ENCODE measurements at places on chromosomes 5 and 9. TPM values are rescaled to one million over a fixed set of nuclear protein-coding genes. Genes with fewer than 3 reads are reported as not detected.

GRCh38 chr5:21678526-21678925 is 1174.6 kb downstream of the CDH12 start:
- no peak overlapping the region for H3K27ac ChIP-seq
- no peak overlapping the region for H3K4me3 ChIP-seq

- H3K4me1 ChIP-seq, result no peaks in the 10 kb centered on the region
- no peak overlapping the region for H3K27ac ChIP-seq
- DNase-seq, result no peak
- no peaks in the 10 kb centered on the region for H3K36me3 ChIP-seq
- no peaks in the 10 kb centered on the region for H3K27me3 ChIP-seq
- no peak overlapping the region for H3K4me3 ChIP-seq
Measured at GRCh38 chr9:26755476-26755875, 137.1 kb downstream of the CAAP1 start.

GRCh38 chr9:76013809-76014208 is 123.3 kb downstream of the PCSK5 start:
- H3K4me3 ChIP-seq, result no peak overlapping the region
- peaks cover 5% of the 10 kb centered on the region for H3K4me1 ChIP-seq
- H3K27me3 ChIP-seq, result no peaks in the 10 kb centered on the region
- no peaks in the 10 kb centered on the region for H3K36me3 ChIP-seq
- no peak for DNase-seq

GPR21 gene
- total RNA-seq, result 3.3 TPM

SLCO6A1 gene
- total RNA-seq, result not detected

FBP2 gene
- not detected for total RNA-seq

GOLGA1 gene
- total RNA-seq, result 17.9 TPM

THG1L gene
- 8.4 TPM for total RNA-seq

GRCh38 chr5:175246889-175247520 is 197.0 kb downstream of the DRD1 start:
- no peaks in the 10 kb centered on the region for H3K27me3 ChIP-seq
- no peaks in the 10 kb centered on the region for H3K36me3 ChIP-seq
- no peak overlapping the region for H3K4me3 ChIP-seq
- no peak overlapping the region for H3K27ac ChIP-seq
- DNase-seq, result no peak
- no peaks in the 10 kb centered on the region for H3K4me1 ChIP-seq

- H3K36me3 ChIP-seq, result no peaks in the 10 kb centered on the region
- no peak overlapping the region for H3K27ac ChIP-seq
- no peaks in the 10 kb centered on the region for H3K4me1 ChIP-seq
- DNase-seq, result no peak
- H3K27me3 ChIP-seq, result no peaks in the 10 kb centered on the region
Measured at GRCh38 chr5:42982107-42982622, 58.0 kb downstream of the ANXA2R start.

DNA sequence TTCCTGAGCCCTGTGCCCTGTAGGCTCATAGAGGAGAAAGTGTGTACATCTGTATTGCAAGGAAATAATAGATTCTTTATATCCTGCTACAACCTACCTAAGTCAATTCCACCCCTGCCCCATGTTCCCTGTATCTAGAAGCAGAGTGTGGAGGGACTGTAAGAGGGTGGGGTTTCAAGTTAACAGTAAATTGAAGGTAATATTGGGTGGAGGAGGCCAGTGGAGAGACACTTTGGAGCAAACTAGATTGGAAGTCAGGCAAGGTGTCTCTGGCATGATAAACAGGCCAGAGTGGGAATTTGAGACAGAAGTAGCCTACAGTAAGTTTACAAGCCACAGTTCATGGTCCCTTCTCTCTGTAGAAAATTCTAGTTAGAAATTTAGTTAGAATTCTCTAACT is 2.3 kb upstream of the HEMGN start:
- H3K27me3 ChIP-seq, result peaks cover 10% of the 10 kb centered on the region
- no peak for DNase-seq
- no peak overlapping the region for H3K27ac ChIP-seq
- no peaks in the 10 kb centered on the region for H3K36me3 ChIP-seq

OGN gene
- total RNA-seq, result 10.6 TPM

- no peak for DNase-seq
- H3K4me1 ChIP-seq, result no peaks in the 10 kb centered on the region
- H3K27me3 ChIP-seq, result no peaks in the 10 kb centered on the region
- no peaks in the 10 kb centered on the region for H3K36me3 ChIP-seq
- no peak overlapping the region for H3K4me3 ChIP-seq
Measured at GRCh38 chr5:171931163-171931562, 75.3 kb downstream of the FBXW11 start.

GRCh38 chr5:41794471-41794870 is 75.8 kb downstream of the OXCT1 start:
- no peak overlapping the region for H3K4me3 ChIP-seq
- no peaks in the 10 kb centered on the region for H3K36me3 ChIP-seq
- no peaks in the 10 kb centered on the region for H3K4me1 ChIP-seq

GFRA3 gene
- total RNA-seq, result 0.90 TPM

DNA sequence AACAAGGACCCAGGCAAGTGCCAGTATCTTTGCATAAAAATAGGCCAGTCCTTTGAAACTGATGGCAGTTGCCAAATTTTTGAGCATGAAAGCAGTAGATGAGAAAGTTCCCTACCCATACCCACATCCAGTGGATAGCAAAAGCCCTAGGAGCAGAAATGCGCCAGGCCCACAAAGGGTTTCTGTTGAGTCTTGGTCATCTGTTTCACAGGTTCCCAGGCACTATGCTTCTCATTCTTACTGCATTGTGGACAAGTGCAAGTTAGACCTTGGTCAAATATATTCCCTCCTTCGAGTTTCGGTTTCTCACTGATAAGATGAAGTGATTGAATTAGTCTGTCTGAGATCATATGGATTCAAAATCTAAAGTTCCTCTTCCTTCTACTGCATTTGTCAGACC is 152.3 kb downstream of the NR3C1 start:
- H3K4me1 ChIP-seq, result no peaks in the 10 kb centered on the region
- H3K36me3 ChIP-seq, result no peaks in the 10 kb centered on the region
- no peak for DNase-seq
- H3K4me3 ChIP-seq, result no peak overlapping the region
- no peak overlapping the region for H3K27ac ChIP-seq
- no peaks in the 10 kb centered on the region for H3K27me3 ChIP-seq

- no peak overlapping the region for H3K4me3 ChIP-seq
- H3K27ac ChIP-seq, result peak overlapping the region; percentile 42
- peak; percentile 77 for DNase-seq
- no peaks in the 10 kb centered on the region for H3K27me3 ChIP-seq
- H3K36me3 ChIP-seq, result no peaks in the 10 kb centered on the region
Measured at GRCh38 chr9:2299156-2299842, 284.2 kb downstream of the SMARCA2 start.

ANKRD34B gene
- 0.35 TPM for total RNA-seq

DNA sequence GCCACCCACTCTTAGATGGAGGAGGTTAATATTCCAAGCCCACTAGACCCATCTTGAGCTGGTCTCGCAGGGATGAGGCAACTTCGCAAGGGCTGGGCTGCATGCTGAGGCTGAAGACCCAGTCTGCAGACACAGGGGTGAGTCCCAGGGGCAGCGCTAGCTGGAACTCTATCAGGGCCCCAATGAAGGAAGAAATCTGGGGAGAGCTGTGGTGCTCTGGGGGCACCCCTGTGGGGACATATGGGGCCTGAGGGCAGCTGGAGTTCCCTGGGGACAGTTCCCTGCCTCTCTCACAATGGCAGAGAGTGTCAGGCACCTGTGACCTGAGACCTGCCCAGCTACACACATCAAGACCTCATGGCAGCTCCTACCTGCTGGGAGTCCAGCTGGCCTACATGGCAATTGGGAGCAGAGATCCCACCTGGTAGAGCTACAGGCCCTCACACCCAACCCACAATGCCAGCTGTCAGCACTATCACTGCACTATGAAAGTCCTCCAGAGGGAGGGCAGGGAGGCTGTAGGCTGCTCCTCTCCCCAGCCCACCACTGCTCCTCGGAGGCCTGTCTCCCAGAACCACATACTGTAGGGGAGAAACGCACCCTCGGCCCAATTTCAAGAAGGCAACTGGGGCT is 202.2 kb downstream of the GABBR2 start:
- peaks cover 7% of the 10 kb centered on the region for H3K4me1 ChIP-seq
- H3K27ac ChIP-seq, result no peak overlapping the region
- no peaks in the 10 kb centered on the region for H3K27me3 ChIP-seq
- DNase-seq, result no peak

All from upper lobe of right lung (tissue), 1 donor.